ENCODE measurements at places on chromosomes 11 and 22.

GRCh38 chr11:19607656-19608360 lies 104.8 kb upstream of the NAV2 start:
- no peak for DNase-seq

GRCh38 chr22:24445481-24446259 lies 18.3 kb downstream of the ADORA2A start:
- no peak for DNase-seq

DNA sequence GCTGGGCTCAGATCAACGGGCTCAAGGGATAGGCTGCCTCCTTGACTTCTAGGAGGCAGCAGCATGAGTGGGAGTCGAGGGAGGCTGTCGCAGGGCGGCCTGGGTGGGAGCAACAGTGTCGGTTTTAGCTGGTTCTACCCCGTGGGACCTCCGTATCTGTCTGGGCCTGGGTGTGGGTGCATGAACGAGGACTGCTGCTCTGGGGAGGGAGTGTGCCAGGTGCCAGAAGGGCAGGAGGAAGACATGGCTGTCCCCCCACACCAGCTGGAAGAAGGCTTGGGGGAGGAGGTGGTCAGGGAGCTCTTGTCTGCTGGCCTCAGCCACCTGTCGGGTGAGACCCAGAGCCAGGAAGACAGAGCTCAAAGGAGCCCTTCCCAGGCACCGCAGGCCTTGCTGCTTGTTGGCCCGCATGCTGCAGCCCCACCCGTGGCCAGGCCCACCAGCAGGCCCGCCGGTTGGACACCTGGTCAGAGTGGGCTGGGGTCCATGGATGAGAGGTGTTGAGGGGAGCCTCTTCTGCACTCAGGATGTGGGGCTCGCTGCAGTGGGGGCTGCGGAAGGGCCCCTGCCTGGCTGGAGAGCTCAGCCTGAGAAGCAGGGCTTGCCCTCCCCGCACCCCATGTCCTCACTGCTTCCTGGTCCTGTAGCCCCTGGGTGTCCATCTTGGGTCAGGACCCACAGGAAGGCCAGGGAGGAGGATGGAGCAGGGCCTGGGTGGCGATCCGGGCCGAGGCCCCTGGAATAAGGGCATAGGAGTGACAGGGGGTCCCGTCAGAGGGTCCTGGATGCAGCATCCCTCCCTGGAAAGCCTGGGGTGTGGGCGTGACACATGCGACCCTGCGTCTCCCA lies 3.4 kb downstream of the CEND1 start:
- no peak for DNase-seq

GRCh38 chr22:38097557-38098409 lies 12.7 kb downstream of the BAIAP2L2 start:
- no peak for DNase-seq

DNA sequence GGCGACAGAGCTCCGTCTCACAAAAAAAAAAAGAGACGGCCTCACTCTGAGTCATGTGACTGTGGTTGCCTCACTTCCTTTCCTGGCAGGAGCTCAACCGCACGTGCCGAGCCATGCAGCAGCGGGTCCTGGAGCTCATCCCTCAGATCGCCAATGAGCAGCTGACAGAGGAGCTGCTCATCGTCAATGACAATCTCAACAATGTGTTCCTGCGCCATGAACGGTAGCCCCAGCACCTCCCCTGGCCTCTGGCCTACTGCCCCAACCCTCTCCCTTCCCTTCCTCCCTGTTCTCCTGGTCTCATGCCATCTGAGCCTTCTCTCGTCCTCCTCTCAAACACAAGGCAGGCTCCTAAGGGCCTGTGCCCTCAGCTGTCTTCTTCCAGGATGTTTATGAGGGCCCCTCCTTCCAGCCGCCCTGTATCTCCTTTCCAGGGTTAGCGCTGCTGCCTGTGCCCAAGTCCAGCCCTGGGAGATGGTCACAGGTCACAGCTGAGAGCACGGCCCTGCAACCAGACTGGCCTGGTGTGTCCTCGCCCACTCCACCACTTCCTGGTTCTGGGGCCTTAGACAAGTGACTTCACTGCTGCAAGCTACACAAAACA lies 30.7 kb downstream of the TOM1 start:
- peak; percentile 30 for DNase-seq

Data from activated CD4-positive, CD25-positive, alpha-beta regulatory T cell (primary cell).